WTC11 (cell line): ENCODE measurements at places on chromosomes 16 and 17. TPM values are rescaled to one million over a fixed set of nuclear protein-coding genes. Genes with fewer than 3 reads are reported as not detected.

- no peak for DNase-seq
Measured at GRCh38 chr16:50550035-50550434, 1.8 kb downstream of the NKD1 start.

GRCh38 chr17:79950306-79950705 lies 85.4 kb downstream of the TBC1D16 start:
- DNase-seq = peak; percentile 69

Gene ZFHX3
- 2.7 to 5.7 TPM (median 3.1 TPM) in 3 replicates for total RNA-seq

GRCh38 chr17:14790521-14790920 lies 474.6 kb downstream of the PMP22 start:
- no peak for DNase-seq

DNA sequence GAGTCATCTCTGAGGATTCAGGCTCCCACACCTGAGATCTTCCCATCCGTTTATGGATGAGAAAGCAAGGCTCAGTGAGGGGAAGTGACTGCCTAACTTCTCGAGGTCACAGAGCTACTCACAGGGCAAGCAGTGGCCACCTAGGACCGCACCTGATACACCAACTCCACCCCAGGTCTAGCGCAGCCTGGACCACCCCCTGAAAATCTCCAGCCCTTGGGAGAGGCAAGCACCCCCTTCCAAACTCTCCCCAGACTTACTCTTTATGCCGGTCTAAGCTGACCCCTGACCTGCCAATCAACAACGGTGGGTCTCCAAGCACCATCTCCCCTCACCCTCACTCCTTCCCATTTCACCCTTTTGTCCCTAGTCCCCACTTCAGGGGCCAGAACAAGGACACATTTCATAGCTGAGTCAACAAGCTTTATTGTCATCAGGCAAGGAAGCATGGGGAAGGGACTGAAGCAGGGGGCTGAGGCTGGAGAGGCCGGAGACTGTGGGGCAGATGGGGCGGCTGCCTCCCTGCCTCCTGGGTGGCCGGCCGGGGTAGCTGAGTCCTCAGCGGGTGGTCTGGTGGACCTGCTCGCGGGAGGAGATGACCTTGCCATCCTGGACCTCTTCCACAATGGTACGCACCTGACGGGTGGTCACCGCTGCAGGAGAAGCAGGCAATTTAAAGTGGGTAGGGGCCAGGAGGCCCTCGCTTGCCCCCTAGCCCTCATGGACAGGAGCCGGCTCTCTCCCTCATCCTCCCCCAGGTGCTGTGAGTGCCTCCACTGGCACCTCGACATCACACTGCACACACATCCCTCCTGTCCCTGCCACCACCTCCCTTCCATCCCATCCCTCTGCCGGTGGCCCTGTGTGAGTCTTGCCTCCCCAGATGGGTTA lies 5.1 kb downstream of the KRT17 start:
- DNase-seq = no peak

DNA sequence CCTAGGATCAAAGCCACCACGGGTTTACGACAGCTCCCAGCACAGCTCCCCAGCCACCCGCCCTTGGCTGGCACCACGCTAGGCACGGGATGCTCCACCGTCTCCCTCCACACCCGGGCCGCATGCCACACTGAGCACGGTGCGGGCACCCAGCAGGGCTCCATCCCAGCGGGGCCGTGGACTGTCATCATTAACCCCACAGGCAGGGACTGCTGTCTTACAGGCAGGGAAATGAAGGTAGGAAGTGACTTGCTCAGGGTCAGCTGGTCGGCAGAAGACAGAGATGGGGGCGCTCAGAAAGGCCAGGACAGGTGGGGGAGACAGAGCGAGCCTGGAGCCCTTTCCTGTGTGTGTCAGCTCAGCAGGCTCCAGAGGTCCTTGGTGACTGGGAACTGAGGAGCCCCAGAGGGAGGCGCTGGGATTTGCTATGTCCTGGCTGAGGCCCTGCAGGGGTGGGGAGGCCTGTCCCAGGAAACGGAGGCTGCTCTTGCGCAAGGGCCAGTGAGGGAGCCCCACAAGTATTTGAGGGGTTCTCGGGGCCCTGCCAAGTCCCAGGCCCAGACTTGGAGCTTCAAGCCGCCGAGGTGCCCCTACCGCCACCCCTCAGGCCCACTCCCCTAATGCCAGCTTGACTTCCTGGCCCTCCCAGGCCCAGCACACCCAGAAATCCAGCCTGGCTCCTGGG lies 3.2 kb downstream of the UBALD1 start:
- DNase-seq = no peak

Gene KCNH4
- total RNA-seq = 0.24 to 0.46 TPM (median 0.34 TPM) in 3 replicates

- DNase-seq = no peak
Measured at GRCh38 chr17:10799407-10799806, 4.5 kb downstream of the TMEM238L start.

- DNase-seq = peak; percentile 77
Measured at GRCh38 chr16:86252596-86252995, 257.7 kb upstream of the FOXF1 start.

- DNase-seq = peak; percentile 46
Measured at GRCh38 chr17:7852919-7853690, 1.8 kb upstream of the TMEM88 start.

DNA sequence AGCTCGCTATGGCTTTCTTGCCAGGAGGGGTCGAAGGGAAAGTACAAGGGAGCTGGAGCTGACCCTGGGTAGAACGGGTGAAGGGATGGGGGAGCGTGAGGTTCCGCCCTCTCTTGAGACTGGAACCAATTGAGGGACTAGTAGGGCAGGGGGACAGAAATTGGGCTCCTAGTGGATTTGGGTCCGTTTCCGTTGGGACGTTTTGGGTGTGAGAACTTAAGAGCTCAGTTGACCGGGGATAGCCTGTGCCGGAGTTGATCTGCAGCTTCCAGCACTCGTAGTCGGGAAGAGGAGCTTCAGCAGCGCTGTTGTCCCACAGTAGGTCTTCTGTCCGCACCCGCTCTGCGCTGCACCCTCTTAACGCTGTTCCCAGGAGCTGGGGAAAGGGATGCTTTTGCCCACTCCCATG lies 481 bp downstream of the CNTROB start:
- peak; percentile 22 for DNase-seq

DNA sequence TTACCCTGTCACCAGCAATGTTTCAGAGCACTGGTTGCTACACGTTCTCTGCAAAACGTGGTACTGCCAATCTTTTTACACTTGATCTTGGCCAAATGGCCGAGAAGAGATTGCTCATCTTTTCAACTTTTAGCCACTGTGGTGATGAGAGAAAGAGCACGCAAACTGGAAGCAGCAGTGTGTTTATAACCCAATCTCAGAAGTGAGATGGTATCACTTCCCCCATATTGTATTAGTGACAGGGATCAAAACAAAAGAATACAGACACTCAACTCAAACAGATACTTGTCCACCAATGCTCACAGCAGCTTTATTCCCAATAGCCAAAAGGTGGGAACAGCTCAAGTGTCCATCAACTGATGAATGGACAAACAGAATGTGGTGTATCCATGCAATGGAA lies 72.1 kb upstream of the FA2H start:
- DNase-seq = no peak

Gene FLII
- total RNA-seq = 298 to 313 TPM (median 309 TPM) in 3 replicates
